Esophagus squamous epithelium (tissue), 5 donors: ENCODE measurements at places on chromosomes 16 and 17.

DNA sequence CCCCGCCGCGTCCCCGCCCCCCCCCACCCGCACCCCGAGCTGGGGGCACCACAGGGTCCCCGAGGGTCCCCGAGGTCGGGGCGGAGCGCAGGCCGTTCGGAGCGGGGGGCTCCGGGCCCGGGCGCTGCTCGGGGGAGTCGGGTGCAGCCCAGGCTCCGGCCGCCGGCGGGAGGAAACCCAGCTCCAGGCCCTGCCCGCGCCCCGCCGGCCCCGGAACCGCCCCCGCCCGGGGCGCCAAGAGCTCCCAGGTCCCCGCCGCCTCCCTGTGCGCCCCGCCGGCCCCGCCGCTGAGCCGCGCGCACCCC, 33.2 kb upstream of the RPH3AL start:
- no peak for DNase-seq

DNA sequence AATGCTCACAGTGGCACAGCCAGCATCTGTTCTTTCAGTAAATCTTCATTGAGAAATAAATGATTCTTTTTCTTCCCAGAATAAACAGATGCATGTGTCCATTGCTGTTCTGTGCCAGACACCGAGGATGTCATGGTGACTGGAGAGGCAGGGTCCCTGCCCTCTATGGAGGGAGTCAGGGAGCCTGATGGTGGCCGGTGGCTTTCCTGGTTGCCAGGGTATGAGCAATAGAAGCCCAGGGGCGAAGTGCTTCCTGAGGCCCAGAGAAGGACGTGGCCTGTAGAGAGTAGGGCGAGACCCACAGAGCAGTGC, 29.9 kb upstream of the NUDT16L1 start:
- DNase-seq, result no peak

DNA sequence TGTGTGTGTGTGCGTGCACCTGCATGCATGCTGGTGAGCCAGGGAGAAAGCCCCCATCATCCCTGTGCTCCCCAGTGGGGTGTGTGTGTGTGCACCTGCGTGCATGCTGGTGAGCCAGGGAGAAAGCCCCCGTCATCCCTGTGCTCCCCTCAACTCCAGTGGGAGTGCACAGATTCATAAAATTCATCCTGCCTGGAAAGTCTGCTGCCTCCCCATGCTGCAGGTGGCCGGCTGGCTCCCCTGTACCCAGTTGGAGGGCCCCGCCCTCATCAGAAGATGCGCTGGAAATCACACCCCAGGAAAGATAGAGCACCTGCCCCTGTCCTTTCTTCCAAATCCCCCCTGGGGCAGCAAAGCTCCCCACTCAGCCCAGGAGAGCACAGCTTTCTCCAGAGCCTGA, 84.8 kb upstream of the DOC2B start:
- DNase-seq, result no peak

- no peak for DNase-seq
Observed at GRCh38 chr16:59411961-59412841, 678.1 kb upstream of the GOT2 start.

GRCh38 chr17:81994593-81995462, 17.4 kb downstream of the ASPSCR1 start:
- DNase-seq, result no peak

GRCh38 chr16:57563761-57564160, 21.3 kb downstream of the ADGRG5 start:
- DNase-seq, result no peak

- no peak for DNase-seq
Observed at GRCh38 chr16:88383401-88384221, 852 bp downstream of the ZNF469 start.
